ENCODE measurements at places on chromosomes 7 and 10.

- peak; percentile 25 for DNase-seq
Measured at GRCh38 chr10:115879372-115880089, 393.5 kb downstream of the GFRA1 start.

DNA sequence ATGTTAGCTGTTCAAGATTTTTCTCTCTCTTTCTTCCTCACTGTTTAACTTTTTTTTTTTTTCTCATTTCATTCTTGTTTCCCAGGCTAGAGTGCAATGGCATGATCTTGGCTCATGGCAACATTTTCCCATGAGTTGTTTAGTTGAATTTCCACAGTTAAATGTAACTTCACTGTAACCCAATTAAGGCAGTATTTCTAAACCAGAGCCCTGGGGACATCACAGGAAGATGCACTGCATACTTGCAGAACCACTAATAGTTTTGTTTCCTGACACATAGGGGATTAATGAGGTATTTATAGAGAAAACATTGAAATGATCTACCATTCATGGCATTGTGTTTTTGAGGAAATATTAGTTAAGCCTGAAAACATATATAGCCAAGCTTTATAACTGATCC lies 795.6 kb upstream of the GHITM start:
- no peak for DNase-seq

- DNase-seq, result no peak
Measured at GRCh38 chr10:15253951-15254807, 85.7 kb upstream of the NMT2 start.

- DNase-seq, result no peak
Measured at GRCh38 chr10:20200758-20201157, 384.5 kb downstream of the PLXDC2 start.

GRCh38 chr10:7507887-7508726 lies 97.3 kb upstream of the SFMBT2 start:
- no peak for DNase-seq

DNA sequence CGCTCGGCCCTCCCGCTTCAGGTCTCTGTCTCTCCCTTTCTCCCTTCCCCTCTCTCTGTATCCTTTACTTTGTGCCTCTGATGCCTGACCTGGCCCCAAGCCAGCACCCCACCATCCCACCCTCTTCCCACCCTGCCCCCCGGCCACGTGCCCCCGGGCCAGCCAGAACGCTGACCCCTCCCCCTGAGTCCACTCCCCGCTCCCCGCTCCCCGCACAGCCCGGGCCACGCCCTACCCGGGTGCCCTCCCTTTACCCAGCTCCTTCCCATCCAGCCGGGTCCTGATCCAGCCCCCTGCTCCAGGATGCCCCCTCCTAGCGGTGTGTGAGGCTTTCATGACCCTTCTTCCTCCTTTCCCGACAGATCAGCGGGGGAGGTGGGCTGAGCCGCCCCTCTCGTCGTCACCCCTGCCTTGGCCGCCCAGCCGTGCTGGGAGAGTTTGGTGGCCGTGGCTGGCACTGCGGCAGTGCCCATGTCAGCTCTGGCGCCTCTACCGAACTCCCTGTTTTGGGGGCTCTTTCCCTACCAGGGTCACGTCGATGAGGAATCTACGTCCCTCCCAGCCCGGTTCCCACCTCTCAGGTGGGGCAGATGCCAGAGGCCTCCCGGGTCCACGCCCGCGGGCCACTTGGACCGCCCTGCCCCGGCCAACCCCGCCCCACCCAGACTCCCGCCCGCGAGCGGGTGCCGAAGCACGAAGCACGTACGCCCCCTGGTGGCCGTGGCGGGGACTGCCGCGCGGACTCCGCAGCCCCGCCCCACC lies 127.4 kb downstream of the UBE2H start:
- DNase-seq, result peak; percentile 88

DNA sequence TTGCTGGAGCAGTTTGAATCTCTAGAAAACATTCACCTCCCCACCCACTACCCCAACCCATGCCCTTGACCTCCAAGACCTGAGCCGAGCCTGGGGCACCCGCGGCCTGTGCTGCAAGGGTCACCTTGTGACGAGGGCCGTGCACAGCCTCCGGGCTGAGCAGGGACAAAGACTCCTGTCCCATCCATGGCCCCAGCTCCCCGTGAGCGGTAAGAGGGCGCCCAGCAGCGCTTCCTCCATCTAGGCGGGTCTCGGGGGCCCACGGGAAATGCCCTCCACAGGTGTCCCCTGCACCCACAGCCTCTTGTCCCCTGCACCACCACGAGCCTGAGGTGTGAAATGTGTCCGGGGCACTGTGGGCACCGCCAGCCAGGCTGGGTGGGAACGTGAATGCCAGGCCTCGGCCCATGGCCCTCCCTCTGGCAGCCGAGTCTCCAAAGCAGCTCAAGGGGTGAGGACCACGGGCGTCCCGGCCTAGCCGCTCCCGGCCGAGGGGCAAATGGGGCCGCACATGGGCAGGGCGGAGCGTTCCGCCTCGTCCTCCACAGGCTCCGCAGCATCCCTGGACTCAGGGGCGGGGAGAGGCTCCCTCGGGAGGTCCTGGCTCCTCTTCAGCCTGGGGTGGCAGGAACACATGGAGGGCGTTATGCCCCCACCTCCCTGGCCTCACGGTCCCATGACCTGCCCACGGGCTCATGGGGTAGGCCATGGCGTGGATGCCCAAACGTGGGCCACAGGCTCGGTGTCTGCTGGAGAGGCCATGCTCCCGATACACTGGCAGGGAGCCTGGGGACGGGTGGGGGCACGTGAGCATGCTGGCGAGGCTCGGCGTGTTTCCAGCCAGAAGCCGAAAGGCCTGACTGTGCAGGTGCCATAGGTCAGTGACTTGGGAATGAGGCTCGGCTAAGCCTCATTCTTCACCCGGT lies 21.1 kb downstream of the DPYSL4 start:
- DNase-seq, result no peak

GRCh38 chr7:102264367-102264891 lies 22.2 kb upstream of the SH2B2 start:
- DNase-seq, result no peak
